ENCODE measurements at places on chromosomes 1 and 21.

DNA sequence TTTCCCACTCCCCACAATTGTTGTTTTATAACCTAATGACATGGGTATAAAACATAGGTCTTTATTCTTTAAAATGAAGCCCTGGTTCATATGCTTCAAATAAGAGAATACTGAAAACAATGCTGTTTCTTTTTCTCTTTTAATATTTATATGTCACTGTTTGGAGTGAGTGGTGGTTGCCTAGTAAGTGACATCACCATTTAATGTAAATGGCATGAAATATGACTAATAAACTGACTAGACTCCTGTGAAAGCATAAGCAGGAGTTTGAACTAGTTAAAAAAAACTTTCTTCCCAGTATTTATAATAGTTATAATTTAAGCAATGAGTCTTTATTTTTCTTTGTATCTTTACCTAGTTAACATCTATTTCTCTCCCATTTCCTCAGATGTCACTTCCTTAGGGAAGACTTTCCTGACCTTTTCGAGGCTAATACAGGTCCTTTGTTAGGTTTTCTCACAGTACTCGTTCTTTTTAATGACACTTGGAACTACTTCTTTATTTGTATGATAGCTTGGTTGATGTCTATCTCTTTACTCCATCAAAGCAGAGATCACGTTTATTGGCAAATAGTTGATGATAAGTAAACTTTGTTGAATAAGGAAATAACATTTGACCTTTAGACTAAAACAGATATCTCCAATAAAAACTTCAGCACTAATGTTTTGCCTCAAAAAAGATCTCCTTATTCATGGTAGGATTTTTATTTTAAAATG lies 105.4 kb upstream of the PDC start:
- peak; percentile 67 for DNase-seq

DNA sequence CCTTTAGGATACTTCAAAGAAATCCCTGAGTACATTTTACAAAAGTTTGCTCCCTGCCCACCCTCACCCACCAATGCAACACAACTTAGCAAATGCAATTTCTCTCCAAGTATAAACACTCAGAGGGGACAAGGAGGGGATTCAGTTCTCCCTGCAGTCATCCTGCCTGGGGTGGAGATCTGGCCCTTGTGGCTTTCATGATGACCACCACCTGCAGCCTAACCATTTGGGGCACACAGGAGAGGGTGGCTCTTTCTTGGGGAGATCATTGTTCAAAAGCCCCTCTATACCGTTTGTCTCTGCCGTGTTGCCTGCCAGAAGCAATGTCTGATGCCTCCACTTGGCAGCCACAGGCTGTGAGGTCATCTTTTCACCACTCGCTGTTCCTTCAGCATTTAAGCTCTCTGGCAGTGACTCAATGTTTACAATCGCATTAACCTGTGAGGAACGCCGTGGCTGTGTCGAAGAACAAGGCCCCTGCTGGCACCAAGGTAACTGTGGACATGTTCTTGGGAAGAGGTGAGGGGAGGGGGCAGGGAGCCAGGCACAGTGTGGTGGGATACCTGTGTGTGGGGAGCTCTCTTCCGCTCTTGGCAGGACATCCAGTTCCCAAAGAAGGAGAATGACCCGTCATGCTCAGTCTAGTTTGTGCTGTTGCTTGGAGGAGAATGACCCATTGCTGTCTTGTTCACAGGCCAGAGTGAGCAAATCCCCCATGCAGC lies 103.9 kb upstream of the DUSP10 start:
- no peak for DNase-seq

- DNase-seq, result no peak
These were observed 9.3 kb downstream of the MPZ start for GRCh38 chr1:161300478-161300877.

GRCh38 chr1:48841966-48842365 lies 65.3 kb upstream of the BEND5 start:
- DNase-seq, result no peak

DNA sequence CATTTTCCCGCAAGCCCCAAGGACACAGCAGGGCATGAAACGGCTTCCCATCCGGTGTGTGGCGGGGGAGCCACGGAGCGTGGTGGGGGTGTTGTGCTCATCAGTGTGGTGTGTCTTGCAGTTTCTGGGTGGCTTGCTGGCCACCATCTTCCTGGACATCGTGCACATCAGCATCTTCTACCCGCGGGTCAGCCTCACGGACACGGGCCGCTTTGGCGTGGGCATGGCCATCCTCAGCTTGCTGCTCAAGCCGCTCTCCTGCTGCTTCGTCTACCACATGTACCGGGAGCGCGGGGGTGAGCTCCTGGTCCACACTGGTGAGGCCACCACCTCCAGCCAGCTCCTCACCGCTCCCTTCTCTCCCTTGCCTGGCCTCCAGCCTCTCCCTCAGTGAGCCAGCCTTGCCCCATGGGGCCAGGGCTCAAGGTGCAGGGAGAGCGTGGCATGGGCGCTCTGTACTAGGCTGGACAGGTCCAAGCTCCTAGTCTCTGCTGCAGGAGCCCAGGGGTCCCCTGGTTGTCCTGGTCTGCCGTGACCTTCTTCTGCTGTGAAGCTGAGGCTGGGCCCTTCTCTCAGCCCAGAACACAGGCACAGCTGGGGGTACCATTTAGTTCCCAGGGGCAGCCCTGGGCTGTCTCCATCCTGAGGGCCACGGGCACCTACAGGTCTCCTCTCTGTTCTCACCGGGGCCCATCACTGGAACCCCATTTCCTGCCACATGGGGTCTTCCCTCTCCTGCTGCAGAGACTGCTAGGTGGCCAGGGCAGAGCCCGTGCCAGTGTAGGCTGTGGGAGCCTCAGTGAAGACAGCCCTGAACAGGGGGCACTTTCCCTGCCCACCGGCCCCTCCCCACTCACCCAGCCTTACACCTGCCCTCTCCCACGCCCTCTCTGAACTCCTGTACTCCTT lies 12.6 kb downstream of the AGTRAP start:
- DNase-seq, result no peak

DNA sequence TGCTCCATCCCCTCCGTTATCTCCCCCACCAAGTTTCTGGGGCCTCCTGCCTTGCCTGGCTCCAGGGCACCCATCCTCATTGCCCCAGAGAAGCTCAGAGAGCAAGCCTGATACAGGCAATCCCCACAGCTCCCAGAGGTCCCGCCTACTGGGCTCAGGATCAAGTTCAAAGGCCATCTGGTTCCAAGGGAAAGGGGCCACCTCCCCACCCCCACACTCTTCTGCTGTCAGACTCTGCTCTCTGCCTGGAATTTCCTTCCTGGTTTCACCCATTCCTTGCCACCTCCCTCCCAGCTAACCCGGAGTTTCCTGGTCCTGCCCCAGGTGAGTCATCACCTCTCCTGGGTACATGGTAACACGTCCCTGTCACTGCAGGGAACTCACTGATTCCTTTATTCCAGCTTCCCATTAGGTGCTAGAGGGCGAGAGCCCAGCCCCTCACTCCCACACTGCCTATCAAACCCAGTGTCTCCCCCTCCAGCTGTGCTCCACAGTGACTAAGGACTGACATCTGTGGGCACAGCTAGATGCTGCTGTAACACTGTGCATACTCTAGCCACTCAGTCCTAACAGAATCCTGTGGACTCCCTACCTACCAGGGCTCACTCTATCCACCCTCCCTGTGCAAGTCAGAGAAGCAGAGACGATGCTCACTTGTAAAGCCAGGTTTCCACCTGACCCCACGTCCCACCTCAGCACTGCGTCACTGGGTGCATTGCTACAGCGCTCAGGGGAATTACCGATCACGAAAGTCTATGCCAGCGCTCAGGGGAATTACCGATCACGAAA lies 21.8 kb downstream of the RSPH1 start:
- DNase-seq, result peak; percentile 35

DNA sequence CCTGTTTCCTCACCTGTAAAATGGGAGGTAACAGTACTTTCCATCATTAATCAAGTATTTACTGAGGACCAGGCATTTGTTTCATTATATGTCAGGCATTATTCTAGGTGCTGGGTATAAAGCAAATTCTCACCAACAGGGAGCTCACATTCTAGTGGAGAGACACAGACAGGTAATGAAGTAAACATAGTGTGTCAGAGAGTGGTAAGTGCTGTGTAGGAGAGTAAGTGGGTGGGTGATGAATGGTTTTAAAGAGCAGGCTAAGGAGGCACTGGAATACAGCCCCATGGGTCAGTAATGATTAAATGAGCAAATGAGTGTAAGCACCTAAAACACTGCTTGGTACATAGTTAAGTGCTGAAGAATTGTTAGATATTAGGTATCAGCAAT lies 60.4 kb downstream of the DNTTIP2 start:
- no peak for DNase-seq

DNA sequence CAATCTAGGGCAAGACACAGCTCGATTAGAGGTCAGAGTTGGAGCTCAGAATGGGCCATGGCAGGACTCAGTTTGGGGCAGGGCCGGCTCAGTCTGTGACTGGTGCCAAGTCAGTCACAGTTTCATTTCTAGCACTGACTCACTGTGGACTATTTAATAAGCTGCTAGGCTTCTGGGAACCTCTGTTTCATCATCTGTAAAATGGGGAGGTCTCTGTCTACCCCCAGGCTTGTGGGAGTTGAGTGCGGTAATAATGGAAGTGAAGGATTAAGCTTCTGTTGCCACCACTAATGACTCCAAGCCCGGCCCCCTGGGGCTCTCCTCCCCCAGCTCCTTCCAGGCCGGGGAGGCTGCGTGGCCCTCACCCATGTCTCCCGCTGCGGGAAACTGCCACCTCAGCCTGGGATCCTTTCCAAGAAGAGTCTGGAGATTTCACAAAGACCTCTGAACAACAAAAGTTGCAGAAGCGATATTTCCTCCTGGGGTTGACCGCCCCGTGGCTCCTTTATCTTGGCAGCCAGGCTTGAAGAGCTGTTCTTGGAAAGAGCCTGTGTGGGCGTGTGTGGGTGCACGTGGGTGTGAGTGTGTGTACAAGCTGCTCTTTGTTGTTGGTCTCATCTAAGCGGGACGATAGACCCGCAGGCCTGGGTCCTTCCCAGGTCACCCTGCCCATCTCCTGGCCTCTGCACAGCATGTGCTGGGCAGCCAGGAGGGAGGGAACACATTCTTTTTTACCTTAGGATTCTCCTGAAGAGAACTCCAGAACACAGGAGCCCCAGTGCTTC lies 29.1 kb downstream of the KNCN start:
- DNase-seq, result peak; percentile 91

- peak; percentile 67 for DNase-seq
These were observed 43.9 kb downstream of the NAV1 start for GRCh38 chr1:201582705-201583442.

GRCh38 chr1:245822996-245823395 lies 668.2 kb downstream of the KIF26B start:
- DNase-seq, result peak; percentile 94

DNA sequence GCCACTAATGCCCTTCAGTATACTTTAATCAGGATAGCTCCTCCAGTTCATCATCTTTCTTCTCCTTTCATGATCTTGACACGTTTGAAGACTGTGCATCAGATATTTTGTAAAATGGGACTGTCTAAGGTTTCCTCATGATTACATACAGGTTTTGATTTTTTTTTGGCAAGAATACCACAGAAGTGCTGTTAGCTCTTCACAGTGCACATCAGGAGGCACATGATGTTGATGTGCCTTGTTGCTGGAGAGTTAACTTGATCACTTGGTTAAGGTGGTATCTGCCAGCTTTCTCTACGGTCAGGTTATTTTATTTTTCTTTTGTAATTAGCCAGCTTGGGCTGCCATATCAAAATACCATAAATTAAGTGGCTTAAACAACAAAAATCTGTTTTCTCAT lies 128.6 kb upstream of the IVNS1ABP start:
- DNase-seq, result no peak

DNA sequence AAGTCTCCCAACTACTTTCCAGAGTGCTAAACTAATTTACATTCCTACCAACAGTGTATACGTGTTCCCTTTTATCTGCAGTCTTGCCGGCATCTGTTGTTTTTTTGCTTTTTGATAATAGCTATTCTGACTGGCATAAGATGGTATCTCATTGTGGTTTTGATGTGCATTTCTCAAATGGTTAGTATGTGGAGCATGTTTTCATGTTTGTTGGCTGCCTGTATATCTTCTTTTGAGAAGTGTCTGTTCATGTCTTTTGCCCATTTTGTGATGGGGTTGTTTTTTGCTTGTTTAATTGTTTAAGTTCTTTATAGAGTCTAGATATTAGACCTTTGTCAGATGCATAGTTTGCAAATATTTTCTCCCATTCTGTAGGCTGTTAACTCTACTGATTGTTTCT lies 46.6 kb downstream of the MAST2 start:
- DNase-seq, result no peak

DNA sequence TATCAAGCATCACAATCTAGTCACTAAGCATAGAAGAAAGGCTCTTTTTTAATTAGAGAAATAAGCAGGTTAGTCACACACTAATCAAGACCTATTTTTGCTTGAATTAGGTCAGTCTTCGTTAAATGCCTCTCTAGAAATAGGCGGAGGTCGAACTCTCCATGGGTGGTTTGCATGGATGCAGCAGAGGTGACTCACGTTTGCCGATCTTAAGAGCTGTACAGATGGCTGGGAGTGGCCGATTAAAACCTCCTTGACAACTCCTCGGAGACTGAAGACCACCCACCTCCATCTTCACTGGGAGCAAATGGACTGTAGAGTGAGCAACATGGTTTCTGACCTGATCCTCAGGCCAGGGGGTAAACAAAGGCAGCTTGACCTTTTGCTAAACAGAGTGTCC lies 249.3 kb downstream of the ZNF648 start:
- no peak for DNase-seq

GRCh38 chr1:155226188-155226909 lies 17.9 kb downstream of the MTX1 start:
- peak; percentile 84 for DNase-seq

DNA sequence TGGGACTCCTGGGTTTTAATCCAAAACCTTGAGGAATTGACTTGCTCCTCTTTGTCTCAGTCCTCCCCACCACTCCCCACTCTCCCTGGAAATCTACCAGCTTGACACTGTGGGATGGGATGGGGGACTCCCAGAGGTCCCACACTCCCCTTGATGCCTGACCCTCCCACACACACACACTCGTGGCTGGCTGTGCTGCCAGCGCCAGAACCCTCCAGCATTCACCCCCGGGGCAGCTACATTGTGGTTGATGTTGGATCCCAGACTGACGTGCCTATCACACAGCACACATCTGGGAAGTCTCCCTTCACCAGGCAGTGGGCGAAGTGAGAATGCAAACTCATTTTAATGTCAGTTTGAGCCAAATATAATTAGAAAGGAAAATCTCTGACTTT lies 10.0 kb downstream of the KIRREL1 start:
- peak; percentile 79 for DNase-seq

- no peak for DNase-seq
These were observed 89.7 kb downstream of the BCAR3 start for GRCh38 chr1:93591676-93592550.

DNA sequence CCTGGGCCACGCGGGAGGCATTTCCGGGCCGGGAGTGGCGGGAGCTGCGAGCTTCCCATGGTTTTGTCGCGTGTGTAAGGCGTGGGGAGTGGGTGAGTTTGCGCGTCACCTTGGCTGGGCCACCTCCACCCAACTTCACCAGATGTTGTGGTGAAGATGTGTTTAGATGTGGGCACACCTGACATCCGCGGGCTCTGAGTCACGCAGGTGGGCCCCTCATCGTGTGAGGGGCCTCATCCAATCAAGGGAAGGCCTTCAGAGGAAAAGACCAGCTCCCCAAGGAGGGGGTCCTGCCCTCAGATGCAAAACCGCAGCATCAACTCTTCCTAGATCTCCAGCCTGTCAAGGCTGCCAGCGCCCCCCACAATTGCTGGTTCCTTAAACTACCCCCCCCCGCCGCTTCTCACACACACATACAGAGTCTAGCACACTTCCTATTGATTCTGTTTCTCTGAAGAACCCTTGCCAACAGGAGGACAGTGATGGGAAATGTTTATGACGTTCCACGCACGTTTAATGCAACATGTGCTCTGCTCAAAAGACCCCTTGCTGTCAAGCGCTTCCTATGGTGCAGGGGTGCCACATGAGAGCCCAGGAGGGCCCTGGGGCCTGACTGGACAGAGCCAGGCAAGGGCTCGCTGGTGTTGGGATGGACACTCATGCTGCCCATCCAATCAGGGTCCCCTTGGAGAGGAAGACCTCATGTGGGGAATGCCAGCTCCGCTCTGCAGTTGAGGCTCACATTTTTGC lies 11.9 kb downstream of the ACTRT2 start:
- no peak for DNase-seq

Measured in GM23248 (cell line).